ENCODE measurements at places on chromosomes 1 and 21.

GRCh38 chr1:65894738-65895605 is 102.3 kb downstream of the PDE4B start:
- DNase-seq = no peak

DNA sequence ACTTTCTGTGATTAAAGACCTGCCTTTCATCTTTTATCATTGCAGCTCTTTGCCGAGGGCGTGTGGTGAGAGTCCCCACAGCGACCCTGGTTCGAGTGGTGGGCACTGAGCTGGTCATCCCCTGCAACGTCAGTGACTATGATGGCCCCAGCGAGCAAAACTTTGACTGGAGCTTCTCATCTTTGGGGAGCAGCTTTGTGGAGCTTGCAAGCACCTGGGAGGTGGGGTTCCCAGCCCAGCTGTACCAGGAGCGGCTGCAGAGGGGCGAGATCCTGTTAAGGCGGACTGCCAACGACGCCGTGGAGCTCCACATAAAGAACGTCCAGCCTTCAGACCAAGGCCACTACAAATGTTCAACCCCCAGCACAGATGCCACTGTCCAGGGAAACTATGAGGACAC is 32.0 kb downstream of the PTGFRN start:
- DNase-seq = no peak

GRCh38 chr1:234647245-234647644 is 37.3 kb upstream of the IRF2BP2 start:
- DNase-seq = no peak

GRCh38 chr1:9842781-9843575 is 19.2 kb upstream of the CLSTN1 start:
- no peak for DNase-seq

- DNase-seq = no peak
Observed at GRCh38 chr1:9684801-9685200, 33.3 kb downstream of the PIK3CD start.

- no peak for DNase-seq
Observed at GRCh38 chr1:176949033-176949662, 215.4 kb downstream of the ASTN1 start.

DNA sequence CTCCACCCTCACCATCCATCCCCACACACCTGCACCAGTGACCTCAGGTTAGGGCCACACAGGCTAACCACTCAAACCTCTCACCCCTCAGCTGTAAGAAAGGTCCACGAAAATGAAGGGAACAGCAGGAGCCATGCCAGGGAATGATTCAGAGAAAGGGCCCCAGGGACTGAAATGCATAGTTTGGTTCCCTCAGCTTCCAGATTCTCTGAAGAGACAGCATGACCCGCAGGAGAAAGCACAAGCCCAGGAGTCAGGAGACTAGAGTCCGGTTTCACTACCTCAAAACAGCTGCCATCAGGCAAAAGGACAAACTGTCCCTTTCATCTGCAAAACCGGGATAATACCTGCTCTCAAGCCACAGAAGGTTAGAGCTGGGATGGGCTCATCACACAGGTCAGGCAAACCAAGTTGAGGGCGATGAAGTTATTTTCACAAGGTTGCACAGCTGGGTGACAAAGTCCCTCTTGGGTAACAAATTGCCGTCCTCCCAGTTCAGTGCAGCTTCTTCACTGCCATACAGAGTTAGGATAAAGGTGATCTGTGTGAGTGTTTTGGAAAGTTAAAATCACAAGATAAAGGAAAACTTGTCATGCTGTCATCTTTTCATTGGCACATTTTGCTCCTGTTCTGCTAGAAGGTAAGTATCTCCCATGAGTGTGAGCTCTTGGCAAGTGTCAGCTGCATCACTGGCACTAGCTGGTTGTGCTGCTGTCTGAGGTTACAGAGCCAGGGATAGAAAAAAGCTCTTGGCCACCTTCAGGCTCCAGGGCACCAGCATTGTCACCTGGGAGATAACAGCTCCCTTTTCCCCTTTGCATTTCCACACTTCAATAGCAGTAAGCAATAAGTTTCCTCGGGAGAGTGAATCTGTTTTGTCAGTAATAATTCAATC is 120.4 kb downstream of the KCNH1 start:
- DNase-seq = no peak

- DNase-seq = no peak
Observed at GRCh38 chr1:109158433-109158832, 44.5 kb downstream of the ELAPOR1 start.

DNA sequence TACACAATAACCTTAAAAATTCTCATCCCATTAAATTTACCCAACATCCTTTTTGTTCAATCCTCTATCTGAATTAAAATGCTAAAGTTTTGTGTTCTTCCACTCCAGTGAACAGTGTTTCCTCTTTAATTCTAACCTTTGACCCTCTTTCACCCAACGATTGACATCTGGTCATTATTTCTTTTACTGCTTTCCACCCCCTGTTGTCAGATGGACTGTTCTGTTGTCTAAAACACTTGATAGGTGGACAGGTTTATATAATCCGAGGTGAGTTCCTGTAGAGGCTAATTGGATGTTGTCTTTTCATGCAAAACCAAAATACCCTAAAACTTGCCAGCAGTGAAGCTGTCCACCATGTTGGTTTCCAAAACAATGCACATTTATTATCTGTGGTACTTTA is 73.4 kb upstream of the SERTAD4 start:
- no peak for DNase-seq

DNA sequence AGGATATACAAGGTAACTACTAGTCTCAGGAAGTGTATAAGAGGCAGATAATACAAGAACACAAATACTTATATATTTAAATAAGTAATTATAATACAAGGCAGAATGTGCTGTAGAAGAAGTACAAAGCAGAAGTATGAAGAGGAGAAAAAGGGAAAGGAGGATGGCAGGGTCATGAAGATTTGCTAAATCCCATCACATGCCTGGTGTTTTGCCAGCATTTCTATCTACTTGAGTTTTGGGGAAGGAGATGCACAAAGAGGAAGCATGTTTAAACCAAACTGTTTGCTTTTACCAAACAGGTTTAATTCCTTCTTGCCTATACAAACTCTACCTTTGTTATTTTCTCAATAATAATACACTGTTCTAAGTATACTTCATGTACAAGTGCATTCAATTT is 60.9 kb upstream of the PODN start:
- no peak for DNase-seq

DNA sequence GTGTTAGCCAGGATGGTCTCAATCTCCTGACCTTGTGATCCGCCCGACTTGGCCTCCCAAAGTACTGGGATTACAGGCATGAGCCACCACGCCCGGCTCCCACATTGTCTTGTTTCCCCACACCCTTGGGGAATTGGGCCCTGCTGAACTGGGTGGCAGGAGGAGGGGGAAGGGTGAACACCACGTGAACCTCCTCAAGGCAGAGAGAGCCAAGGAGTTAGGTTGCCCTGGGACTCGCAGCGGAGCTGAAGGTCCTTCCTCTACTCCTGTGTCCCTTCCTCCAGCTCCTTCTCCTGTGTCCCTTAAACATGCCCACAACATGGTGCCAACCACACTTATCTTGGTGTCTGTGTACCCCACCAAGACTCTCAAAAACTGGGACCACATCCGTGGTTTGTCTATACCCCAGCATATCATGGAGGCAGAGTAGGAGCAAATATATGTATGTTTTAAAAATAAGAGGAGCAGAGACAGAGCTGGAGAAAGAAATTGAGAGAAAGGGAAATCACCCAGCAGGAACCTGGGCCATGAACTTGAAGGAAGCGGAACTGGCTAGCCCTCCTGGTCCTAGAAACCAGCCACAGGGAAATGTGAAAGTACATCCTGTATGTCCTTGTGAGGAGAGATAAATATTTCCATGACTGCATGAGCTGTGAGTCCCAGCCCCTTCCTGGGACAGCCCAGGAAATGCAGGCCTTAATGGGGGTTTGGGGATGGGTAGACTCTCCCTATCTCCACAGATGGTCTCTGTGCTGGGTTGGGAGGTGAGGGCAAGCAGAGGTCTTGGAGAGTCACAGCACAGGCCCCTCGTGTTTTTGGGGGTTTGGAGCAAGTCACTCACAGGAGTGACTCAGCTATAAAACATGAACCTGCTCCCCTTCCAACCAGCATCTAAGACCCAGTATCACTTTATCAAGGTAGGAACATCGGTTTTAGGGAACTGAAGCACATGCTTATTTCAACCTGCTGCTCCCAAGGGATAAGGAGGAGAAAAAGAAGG is 9.4 kb upstream of the TAL1 start:
- DNase-seq = no peak

DNA sequence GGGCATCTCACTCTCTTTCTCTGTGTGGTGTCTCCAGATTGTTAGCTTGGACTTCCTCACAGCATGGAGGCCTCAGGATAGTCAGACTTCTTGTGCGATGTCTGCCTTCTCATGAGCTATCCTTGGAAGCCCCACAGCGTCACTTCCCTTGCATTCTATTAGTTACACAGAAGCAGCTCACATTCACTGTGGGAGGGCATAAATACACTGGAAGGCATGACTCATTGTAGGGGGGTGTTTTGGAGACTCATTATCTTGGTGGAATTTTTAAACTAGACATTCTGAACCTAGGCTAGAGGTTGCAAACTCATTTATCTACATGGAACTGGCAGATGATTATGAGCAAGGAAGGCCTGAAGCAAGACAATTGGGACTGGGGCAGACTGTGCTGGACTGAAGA is 21.4 kb upstream of the FASLG start:
- peak; percentile 43 for DNase-seq

DNA sequence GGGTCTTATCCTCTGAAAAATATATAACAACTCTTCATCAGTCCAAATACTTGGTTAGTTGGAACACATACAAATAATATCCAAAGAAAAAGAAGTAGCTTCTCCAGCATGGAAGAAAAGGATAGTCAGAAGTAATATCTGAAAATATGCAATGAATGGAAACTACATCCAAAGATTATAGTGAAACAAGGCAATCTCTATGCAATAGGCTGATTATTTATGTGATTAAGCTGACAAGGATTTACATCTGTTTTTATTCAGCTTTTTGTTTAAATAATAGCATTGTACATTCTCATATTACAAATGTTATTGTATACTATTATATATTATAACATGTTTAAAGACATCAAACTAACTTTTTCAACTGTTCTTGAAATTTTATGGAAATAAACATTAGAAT is 15.3 kb upstream of the TGFBR3 start:
- DNase-seq = no peak

- peak; percentile 38 for DNase-seq
Observed at GRCh38 chr1:109621379-109622136, 1.9 kb downstream of the AMPD2 start.

- no peak for DNase-seq
Observed at GRCh38 chr1:17893891-17894631, 138.9 kb downstream of the ACTL8 start.

- DNase-seq = peak; percentile 89
Observed at GRCh38 chr1:109546311-109547109, 1.9 kb upstream of the GNAI3 start.

GRCh38 chr1:145980457-145980994 is 15.9 kb downstream of the TXNIP start:
- DNase-seq = no peak

DNA sequence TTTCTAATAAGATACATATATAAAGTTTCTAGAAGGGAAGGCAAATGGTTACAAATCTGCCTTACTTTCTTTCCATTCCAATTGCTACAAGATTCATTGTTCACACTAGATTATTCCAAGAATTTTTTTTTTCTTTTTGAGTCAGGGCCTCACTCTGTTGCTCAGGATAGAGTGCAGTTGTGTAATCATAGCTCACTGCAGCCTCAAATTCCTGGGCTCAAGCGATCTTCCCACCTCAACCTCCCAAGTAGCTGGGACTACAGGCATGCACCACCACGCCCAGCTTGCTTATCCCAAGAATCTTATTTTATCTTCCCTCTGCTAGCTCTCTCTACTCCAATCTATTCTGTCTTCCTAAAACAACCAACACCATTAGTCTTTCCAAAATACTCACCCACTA is 81.8 kb downstream of the KIAA0319L start:
- no peak for DNase-seq

- DNase-seq = no peak
Observed at GRCh38 chr1:189657715-189658114, 819.9 kb downstream of the BRINP3 start.

DNA sequence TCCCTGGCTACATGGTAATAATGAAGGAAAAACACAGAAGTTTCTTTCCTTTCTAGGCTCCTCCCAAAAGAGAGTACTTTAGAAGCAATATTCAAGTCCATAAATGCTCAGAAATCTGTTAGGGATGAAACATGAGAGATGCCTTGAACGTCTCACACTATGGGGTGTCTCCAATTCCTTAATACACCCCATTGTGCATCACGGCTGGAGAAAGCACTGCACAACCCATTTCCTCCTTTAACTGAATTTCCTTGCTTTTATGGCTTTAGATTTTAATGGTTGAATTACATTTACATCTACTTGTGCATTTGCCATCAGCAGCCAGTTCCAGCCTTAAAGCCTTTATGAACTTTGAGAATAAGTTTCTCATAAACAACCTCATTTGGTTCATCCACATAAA is 498.9 kb upstream of the PTBP2 start:
- no peak for DNase-seq

GRCh38 chr1:59377350-59377904 is 80.5 kb downstream of the FGGY start:
- no peak for DNase-seq

DNA sequence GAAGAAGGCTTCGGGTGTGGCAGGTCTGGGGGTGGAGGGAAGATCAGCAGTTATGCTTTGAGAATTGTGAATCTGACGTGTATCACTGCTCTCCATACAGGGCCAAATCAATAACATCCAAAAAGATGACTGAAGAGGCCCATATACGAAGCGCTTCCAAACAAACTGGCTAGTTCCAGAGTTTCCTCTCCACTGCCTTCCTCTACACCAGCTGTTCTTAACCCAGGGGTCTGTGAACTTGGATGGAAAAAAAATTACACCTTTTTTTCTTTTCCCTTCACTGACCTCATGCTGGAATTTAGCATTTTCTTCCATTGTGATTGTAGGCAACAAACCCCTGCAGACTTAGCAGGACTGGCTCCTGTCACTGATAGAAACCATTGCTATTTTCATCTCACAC is 77.1 kb upstream of the NBL1 start:
- no peak for DNase-seq

- no peak for DNase-seq
Observed at GRCh38 chr1:155086856-155087535, 8.4 kb downstream of the EFNA3 start.

- no peak for DNase-seq
Observed at GRCh38 chr1:154348429-154349076, 23.2 kb downstream of the ATP8B2 start.

DNA sequence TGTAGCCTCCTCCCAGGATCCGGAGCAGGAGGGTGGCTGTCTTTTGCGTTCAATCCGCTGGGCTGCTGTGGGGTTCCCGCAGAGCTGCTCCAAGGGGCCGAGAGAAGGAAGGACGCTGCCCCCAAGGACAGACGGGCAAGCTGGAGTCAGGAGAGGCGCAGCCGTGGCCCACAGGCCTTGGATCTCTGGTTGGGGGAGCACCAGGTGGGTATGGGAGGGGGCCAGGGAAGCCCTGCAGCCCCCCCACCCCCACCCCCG is 15.9 kb upstream of the SKI start:
- DNase-seq = no peak

GRCh38 chr1:51325391-51325790 is 5.0 kb downstream of the TTC39A start:
- no peak for DNase-seq

GRCh38 chr1:166490437-166490991 is 323.7 kb upstream of the FAM78B start:
- DNase-seq = no peak

GRCh38 chr1:200363264-200363933 is 46.4 kb downstream of the ZNF281 start:
- no peak for DNase-seq

GRCh38 chr1:89999208-89999607 is 4.3 kb downstream of the ZNF326 start:
- DNase-seq = no peak

- DNase-seq = no peak
Observed at GRCh38 chr1:28447679-28448078, 58.2 kb upstream of the RCC1 start.

GRCh38 chr1:22860883-22861385 is 111.7 kb downstream of the LACTBL1 start:
- no peak for DNase-seq
